ENCODE measurements at places on chromosomes 6 and 20.
A peak's percentile ranks its signal among the peaks of the same experiment; 100 is the strongest.

DNA sequence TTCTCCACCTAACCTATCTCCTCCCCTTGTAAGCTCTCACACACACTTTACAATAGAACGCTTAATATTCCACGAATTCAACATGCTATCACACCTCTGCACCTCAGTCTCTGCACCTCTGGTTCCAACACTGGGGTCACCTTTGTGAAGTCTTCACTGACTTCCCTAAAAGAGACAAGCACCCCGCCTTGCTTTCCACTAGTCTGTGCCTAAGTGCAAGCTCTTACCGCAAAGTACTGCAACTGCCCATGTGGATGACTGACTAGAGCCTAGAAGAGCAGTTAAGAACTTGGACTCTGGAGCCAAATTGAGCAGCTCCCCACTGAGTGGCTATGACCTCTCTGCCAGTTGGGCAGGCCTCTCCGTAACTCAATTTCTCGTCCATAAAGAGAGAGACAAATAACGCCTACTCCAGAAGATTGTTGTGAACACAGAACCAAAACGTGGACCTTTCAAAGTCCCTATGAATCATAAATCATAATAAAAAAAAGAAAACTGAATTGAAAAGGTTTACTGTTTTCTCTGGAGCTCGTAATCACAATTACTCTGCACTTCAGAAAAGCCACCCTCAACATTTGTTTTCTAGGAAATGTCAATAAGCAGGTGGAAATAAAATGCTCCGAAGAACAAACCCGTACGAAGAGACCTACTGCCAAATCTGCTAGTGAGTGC lies 1.2 kb downstream of the IFNGR1 start:
- peak; percentile 81 for DNase-seq

DNA sequence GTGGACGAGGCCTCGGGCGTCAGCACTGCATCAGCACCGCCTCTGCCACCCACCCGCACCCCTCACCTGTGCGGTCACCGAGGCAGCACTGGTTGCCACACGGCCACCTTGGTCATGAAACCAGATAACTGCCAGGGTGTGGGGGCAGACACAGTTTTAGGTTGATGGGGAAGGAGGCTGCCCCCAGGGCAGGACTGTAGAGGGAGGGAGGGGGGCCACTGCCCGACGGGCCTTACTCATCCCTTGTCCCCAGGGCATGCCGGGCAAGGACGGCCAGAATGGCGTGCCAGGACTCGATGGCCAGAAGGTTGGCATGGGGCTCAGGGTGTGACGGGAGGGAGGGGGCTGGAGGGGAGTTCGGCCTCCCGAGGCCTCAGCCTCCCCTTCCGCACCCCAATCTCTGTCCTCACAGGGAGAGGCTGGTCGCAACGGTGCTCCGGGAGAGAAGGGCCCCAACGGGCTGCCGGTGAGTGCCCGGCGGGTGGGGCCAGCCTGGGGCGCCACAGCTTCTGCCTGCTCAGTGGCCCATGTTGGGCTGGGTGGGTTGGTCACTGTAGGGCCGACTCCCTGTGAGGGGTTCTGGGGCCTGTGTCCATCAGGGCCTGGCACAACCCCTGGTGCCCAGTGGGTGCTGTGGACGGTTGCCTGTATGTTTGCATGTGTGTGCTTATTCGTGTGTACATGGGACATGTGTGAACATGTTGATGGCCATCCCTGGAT lies 11.8 kb downstream of the COL9A3 start:
- DNase-seq, result no peak

GRCh38 chr6:108168501-108169463 lies 3.0 kb downstream of the NR2E1 start:
- peak; percentile 62 for DNase-seq

DNA sequence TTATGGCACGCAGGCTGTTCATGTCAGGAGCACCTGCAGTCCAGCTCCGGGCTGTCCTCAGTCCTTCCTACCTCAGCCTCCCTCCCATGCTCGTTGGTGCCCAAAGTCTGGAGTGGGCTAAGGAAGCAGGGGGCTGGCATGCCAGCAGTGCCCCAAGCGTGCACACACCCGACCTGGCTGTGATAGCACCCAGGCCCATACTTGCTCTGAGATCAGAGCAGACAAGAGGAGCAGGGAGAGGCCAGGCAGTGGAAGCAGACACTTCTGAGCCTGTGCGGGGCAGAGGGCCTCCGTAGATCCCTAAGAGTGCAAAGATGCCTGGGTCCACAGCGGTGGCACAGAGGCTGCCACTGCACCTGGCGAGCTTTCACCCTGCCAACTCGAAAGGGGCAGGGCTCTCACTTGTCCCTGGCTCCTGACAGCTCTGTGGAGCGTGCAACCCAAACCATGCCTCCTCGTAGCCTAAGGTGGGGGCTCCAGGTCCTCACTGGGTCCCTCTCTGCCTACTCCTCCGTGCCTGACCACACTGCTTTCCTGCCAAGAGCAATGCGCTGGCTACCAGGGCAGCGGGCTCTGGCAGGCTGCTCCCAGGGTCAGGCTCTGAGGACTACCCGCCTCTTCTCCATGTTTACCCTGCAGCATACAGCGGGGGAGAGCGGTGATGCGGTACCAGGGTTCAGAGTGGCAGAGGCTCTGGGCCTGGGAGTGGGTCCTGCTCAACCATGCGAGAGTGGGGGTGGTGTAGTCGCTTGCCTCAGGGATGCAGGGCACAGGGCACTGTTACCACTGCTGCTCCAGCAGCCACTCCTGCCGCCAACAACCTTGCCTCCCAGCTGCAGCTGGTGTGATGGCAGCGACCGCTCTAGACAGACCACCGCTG lies 59.5 kb downstream of the MANEA start:
- no peak for DNase-seq

- no peak for DNase-seq
Measured at GRCh38 chr6:151773382-151773781, 34.1 kb upstream of the ESR1 start.

- DNase-seq, result no peak
Measured at GRCh38 chr20:33522256-33522820, 32.4 kb downstream of the CBFA2T2 start.

GRCh38 chr6:37225350-37226169 lies 32.0 kb upstream of the TBC1D22B start:
- no peak for DNase-seq

GRCh38 chr6:13488015-13488895 lies 855 bp upstream of the GFOD1 start:
- DNase-seq, result peak; percentile 64

GRCh38 chr6:72931325-72931887 lies 293.9 kb downstream of the KHDC1L start:
- no peak for DNase-seq

GRCh38 chr6:48311301-48311700 lies 200.3 kb upstream of the PTCHD4 start:
- DNase-seq, result no peak

Measured in hematopoietic multipotent progenitor cell treated with erythropoietin and hydrocortisone succinate and interleukin-3 and kit ligand, for 6 days (in vitro differentiated cells).